ENCODE measurements at places on chromosomes 16 and 17.

DNA sequence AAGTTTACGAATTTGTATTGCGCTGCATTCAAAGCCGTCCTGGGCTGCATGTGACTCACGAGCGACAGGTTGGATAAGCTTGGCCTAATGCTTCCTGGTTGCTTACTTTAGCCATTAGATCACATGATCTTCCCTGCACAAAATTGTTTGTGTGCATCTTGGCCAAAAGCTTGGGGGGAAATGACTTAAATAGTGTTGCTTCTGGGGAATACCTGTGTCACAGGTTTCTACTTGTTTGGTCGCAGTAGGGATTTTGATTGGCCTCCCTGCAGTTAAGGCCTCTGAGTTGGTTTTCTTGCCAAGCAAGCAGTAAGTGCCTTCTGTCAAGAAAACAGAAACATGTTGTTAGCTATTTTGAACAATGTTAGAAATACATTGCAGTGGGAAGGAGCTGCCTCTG, 39.6 kb upstream of the DUSP14 start:
- DNase-seq, result no peak

GRCh38 chr17:21772321-21772720, 80.0 kb downstream of the KCNJ18 start:
- DNase-seq, result no peak

DNA sequence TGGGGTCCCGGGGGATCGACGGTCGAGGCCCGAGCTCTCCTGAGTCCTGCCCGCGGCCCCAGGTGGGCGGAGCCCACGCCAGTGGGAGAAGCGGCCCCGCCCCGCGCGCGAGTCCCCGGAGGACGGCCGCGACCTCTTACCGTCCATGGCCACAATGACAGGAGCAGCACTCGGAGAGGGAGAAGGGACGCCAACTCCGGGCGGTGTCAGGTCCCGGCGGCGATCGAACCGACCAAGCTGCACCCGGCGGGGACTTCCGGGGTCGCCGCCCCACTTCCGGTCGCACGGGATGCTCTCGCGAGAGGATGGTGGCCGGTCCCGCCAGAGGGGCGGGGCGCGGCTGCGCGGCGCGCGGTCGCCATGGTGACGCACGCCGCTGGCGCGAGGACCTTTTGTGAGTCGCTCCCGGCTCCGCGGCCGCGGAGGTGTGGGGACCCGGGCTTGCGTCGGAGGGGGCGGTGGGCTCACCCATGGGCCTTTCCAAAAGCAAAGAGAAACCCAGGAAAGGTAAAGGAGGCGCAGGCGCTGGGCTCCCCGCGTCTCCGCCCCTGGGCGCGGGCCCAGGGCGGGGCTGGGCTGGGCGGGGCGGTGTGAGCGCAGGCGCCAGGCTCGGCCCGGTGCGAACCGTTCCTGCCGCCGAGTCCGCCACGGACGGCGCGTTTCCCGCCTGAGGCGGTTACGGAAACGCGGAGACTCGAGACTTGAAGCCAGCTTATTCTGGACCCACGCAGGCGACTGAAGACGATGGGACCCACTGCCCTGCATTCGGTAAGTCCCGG, at the start of the genes CHMP1A and SPATA33:
TSS of gene CHMP1A (minus strand) at position 267 of the 779 bp plus-strand sequence. CDS start at position 147, 120 bp downstream.
TSS of gene SPATA33 (plus strand) at position 395 of the 779 bp plus-strand sequence. CDS start at position 471, 76 bp downstream.
- DNase-seq, result peak; percentile 96

DNA sequence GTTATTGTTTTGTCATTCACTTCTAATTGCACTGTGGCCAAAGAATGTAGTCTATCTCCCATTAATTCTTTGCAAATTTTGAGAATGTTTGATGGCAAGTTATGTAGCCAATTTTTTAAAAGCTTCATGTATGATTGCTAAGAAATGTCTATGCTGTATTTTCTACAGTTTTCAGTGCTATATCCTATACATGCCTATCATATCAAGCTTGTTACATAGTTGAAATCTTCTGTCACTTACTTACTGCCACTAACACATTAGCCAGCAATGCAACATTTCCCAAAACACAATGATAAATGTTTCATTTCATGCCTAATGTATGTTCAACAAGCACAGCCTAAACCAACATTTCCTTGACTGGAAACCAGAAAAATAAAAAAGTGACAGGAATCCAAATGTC, 292.4 kb upstream of the AXIN2 start:
- DNase-seq, result no peak

- peak; percentile 36 for DNase-seq
Measured at GRCh38 chr17:55641676-55642081, 81.0 kb downstream of the TMEM100 start.
